ENCODE measurements at places on chromosomes 1 and 21. TPM values are rescaled to one million over a fixed set of nuclear protein-coding genes. Genes with fewer than 3 reads are reported as not detected.

DNA sequence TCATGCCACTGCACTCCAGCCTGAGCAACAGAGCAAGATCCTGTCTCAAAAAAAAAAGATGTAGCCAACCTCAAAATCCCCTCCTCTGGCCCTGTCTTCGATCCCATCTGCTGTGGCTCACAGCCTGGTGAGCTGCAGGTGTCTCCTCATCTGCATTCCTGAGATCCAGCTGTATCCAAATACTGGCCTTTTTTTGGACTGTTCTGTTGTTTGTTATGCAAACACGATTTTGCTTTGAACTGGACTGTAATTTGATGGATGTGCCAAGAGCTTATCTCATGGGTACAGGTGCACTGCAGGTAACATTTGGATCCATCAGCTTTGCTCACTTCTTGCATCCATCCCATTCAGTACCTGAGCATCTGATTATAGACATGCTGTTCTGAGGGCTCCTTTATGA is 14.1 kb upstream of the FAM43B start:
- no peak for DNase-seq

DNA sequence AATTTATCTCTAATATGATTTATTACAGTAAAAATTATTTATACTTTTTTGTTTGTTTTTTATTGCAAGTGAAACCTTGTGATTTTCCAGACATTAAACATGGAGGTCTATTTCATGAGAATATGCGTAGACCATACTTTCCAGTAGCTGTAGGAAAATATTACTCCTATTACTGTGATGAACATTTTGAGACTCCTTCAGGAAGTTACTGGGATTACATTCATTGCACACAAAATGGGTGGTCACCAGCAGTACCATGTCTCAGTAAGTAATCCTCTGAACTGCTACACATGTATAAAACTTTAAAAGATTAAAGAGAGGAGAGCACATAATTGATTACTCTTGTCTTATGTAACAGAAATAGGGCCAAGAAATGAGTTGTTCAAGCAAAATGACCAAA is 4.5 kb downstream of the CFHR3 start:
- DNase-seq = no peak

GRCh38 chr21:32962268-32962667 is 63.5 kb upstream of the OLIG2 start:
- no peak for DNase-seq

- DNase-seq = peak; percentile 9
Observed at GRCh38 chr1:165369255-165369848, 12.8 kb upstream of the LMX1A start.

GRCh38 chr21:34523019-34523555 is 11.1 kb upstream of the KCNE1 start:
- no peak for DNase-seq

DNA sequence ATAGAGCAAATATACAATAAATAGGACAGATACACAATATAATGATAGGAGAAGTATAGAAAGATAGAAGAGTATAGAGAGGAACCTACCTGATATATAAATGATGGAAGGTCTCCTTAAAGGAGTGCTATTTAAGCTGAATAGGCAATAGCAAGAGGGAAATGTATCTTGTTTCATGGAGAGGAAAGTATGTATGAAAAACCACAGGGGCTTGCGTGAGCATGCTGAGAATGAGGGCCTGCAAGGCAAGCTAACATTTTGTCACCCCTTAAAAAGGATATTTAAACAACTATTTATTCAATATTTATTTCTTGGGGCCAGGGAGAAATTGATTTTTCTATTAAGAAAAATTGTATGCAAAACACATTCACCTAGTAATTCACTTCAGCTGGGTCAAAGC is 150.9 kb upstream of the ZRANB2 start:
- no peak for DNase-seq

DNA sequence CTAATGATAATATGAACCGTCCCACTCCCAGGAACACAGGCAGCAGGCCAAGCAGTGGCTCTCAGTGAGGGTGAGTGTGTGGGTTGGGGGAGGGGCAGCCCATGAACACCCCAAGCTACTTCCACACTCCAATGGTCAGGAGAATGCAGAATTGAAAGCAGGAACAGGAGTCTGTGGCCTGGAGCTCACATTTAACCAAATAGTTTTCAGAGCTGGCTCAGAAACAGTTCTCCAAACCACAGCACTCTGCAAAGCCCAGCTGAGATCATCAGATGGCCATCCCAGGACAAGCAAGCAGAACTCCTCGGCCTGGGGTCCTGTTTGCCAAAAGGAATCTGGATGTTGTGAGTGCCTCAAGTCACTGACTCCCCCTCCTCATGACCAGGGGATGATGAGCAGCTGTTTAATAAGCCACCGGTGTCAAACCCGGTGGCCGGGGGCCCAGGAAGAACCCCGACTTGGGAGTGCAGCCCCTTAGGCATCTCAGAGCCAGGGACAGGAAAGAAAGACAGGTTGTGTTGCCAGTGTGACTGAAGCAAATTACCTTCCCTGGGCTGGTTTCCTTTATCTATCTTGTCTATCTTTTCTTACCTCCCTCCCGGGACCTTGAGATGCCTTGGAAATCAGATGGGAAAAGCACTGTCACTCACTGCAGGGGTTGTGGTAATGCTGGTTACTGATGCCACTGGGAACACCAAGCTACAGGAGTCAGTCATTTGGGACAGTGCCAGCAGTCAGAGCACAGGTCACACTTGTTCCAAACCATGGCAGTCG is 20.4 kb downstream of the DEGS1 start:
- no peak for DNase-seq

DNA sequence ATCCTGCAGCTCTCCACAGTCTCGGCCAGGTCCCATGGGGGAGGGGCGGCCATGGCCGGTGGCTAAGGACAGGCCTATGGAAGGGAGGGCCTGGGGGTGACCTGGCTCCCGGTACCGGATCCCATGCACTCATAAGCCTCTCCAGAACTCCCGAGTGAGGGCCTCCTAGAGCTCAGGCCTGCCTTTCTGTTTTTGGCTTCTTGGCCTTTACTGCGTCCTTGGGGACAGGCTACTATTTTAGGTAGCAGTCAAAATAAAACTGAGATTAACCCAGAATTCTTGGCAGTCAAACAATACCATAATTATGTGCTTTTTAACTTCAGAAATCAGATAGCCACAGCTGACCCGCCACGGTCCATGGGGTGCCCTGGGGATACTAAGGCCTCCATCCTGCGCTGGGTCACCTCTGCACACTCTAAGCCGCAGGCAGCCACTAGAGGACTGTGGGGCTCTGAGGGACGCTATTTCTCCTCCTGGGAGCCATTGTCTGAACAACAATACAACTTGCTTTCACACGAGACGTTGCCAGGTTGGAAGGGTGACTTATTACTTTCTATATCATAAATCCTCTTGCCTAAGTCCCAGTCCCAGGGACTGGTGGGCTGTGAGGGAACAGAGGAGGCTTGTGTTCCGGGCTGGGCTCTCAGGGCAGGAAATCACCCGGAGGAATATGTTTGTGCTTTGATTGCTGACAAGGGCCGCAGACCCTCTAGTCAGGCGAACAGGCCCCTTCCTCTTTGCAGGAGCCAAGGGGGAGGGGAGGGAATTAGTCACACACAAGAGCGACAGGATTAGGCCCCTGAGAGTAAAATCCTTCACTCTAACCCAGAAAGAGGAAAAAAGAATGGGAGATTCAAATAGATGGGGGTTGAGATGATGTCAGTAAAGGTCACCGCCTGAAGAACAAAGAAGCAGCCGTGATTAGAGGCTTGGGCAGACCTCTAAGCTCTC is 40.7 kb upstream of the BCAR3 start:
- DNase-seq = no peak

GRCh38 chr1:209368864-209369598 is 214.5 kb upstream of the CAMK1G start:
- DNase-seq = no peak

- no peak for DNase-seq
Observed at GRCh38 chr1:42328916-42329496, 6.0 kb downstream of the FOXJ3 start.

DNA sequence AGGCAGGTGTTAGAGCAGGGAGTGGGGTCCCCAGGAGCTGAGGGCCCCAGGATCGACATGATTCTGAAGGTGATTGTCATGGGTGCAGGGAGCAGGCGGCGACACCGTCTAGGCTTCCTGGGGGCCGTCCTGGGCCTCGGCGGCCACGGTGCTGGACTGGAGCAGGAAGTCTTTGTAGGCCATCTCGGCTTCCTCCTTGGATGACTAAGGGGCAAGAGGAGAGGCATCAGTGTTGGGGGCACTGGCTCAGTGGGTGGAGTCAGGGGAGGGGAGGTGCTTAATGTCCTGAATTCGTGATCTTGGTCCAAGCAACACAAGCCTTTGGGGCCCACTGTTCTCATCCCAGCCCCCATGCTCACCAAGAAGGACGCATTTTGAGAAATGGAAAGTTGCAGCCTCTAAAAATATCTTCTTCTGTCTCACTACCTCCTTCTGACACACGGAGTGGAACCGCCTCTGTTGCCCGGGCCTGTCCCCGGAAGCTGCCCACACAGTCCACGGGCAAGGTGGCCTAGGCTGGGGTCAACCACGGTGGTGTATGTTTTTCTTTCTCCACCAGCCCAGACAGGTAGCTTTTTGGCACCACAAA is 8.6 kb upstream of the FCMR start:
- DNase-seq = peak; percentile 41

GRCh38 chr21:33063375-33063883 is 6.5 kb upstream of the OLIG1 start:
- no peak for DNase-seq

GRCh38 chr1:41358131-41359021 is 2.9 kb upstream of the FOXO6 start:
- DNase-seq = no peak

Gene CLDN14
- not detected for total RNA-seq

Gene RGS13
- under 0.01 TPM for total RNA-seq

Gene GIPC2
- total RNA-seq = 0.54 TPM

Gene S100B
- 0.81 TPM for total RNA-seq

Gene RSPO1
- not detected for total RNA-seq

All from hematopoietic multipotent progenitor cell (in vitro differentiated cells).